ENCODE measurements at places on chromosomes 3 and 15. TPM values are rescaled to one million over a fixed set of nuclear protein-coding genes. Genes with fewer than 3 reads are reported as not detected.

Gene ABCF3
- 79.2 TPM for total RNA-seq

Gene NMNAT3
- 13.5 TPM for total RNA-seq

Gene LEKR1
- 1.3 TPM for total RNA-seq

Gene RTP3
- not detected for total RNA-seq

Gene CAND2
- 25.7 TPM for total RNA-seq

Gene GRM2
- total RNA-seq: 17.5 TPM

Gene ATP2B2
- 109 TPM for total RNA-seq

Gene GPR176
- total RNA-seq: 35.4 TPM

Gene AHSG
- 0.63 TPM for total RNA-seq

Gene MST1
- total RNA-seq: 10.6 TPM

Gene FHIT
- 4.7 TPM for total RNA-seq

Gene SMCO1
- total RNA-seq: not detected

Gene CEP97
- 73.6 TPM for total RNA-seq

Gene HTR3E
- not detected for total RNA-seq

Gene GOLGA8T
- total RNA-seq: 0.31 TPM

Gene FOXL2NB
- total RNA-seq: 0.94 TPM

Gene TFDP2
- 98.3 TPM for total RNA-seq

Gene RARB
- 7.8 TPM for total RNA-seq

Gene RETNLB
- not detected for total RNA-seq

Gene PLSCR1
- total RNA-seq: 9.1 TPM

Gene ITIH4
- 17.8 TPM for total RNA-seq

Gene ETFA
- 49.8 TPM for total RNA-seq

Gene HAUS2
- 33.8 TPM for total RNA-seq

Gene ZIC4
- total RNA-seq: 1.3 TPM

Gene NOX5
- 0.63 TPM for total RNA-seq

Gene ITPKA
- 1.3 TPM for total RNA-seq

Gene ACTRT3
- total RNA-seq: 2.8 TPM

Gene SLC6A11
- total RNA-seq: 33.5 TPM

Gene DUOX1
- not detected for total RNA-seq

Gene SCAANT1
- not detected for total RNA-seq

Gene SH3GL3
- total RNA-seq: 121 TPM

Gene HHATL
- total RNA-seq: 1.3 TPM

Gene NBEAL2
- 16.9 TPM for total RNA-seq

Gene DLL4
- total RNA-seq: 6.3 TPM

Gene CPNE9
- 0.31 TPM for total RNA-seq

Gene WNT5A
- 7.8 TPM for total RNA-seq

Gene SEMA3G
- total RNA-seq: 2.8 TPM
